ENCODE measurements at places on chromosomes 3 and 15.

DNA sequence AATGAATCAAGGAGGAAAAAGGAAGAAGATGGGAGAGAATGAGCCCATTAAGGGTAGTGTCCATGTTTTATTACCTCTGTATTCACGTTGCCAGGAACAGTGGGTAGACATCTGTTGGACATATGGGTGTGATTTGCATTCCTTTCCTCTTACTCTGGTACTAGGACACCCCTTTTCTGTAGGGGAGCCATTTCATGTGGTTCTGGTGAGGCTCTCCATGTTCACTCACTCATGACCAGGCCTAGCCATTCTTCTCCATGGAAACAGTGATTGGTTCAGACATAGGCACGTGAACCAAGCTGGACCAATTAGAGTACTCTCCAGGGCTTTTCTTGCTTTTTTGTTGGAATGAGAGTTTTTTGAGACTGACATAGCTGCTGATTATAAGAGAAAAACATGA lies 39.6 kb upstream of the PDCD6IP start:
- DNase-seq = no peak

- DNase-seq = peak; percentile 73
Observed at GRCh38 chr3:69462022-69462825, 76.3 kb upstream of the FRMD4B start.

DNA sequence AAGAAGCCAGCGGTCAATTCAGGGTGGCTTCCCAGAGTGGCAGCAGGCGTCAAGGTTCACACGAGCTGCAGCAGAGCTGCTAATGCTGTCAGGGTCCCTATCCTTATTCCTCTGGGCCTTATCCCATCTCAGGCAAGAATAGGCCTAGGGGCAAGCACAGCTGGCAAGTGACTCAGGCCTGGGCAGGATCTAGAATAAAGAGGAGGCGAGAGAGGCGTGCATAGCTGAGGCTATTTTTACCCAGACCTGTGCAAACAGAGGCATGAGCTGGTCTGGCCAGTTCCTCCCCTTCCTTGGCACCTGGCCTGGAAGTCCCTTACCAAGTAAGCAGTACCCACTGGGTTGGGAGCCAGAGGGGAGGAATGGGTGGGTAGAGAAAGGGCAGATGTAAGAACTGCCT lies 12.2 kb upstream of the VIPR1 start:
- peak; percentile 83 for DNase-seq

DNA sequence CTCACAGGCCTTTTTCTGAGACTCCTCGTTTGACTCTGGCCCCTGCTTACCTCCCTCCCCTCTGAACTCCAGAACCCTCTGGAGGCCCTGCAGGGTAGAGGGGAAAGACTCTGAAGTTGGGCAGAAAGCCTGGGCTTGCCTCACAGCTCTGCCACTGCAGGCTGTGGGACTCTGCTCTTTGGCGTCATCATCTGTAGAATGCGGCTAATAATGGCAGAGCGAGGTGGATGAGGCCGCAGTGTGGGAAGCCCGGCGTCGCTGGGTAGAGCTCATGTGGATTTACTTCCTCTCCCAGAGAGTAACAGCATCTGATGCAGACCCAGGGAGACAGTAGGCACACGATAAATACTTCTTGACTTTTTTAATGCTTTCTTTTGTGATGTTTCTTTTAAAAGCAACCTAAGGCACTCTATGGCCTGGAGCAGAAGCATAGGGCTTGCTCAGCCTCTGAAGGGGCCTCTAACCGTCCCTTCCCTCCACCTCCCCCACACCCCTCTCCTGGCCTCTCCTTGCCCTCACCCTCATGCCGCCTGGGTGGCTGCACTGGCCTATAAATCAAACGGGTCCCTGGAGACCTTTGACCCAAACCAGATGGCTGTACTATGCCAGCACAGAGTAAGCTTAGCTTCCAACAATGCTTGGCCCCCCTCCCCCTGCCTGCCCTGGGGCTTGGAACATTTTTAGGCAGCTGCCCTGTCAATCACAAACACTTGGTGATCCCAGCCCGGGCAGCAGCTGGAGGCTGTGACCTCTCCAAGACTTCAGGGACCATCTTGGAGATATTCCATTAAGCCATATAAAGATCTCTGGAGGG lies 32.9 kb downstream of the SPSB4 start:
- DNase-seq = no peak

GRCh38 chr3:45864760-45865519 lies 21.4 kb upstream of the CCR9 start:
- no peak for DNase-seq

DNA sequence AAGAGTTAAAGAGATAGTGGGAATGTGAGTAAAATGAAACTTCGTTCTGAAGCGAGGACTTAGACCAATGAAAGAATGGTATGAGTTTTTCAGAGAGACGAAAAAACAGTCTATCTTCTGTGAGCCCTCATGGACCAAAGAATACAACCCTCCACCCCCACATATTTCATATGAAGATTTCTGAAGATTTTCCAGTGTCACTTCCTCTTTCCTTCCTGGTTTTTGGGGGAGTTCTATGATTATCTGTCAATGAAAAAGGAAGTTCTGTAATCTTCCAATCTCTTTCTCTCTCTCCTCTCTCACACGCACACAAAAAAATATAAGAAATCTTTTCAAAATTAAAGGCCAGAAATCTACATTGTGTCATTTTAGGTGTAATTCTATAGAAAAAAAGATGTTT lies 27.7 kb downstream of the CMSS1 start:
- no peak for DNase-seq

GRCh38 chr3:45084820-45085816 lies 59.0 kb downstream of the CLEC3B start:
- DNase-seq = peak; percentile 52
